ENCODE measurements at places on chromosomes 16 and 17. TPM values are rescaled to one million over a fixed set of nuclear protein-coding genes. Genes with fewer than 3 reads are reported as not detected.

GRCh38 chr16:50602531-50603205, 54.5 kb downstream of the NKD1 start:
- no peak for DNase-seq

DNA sequence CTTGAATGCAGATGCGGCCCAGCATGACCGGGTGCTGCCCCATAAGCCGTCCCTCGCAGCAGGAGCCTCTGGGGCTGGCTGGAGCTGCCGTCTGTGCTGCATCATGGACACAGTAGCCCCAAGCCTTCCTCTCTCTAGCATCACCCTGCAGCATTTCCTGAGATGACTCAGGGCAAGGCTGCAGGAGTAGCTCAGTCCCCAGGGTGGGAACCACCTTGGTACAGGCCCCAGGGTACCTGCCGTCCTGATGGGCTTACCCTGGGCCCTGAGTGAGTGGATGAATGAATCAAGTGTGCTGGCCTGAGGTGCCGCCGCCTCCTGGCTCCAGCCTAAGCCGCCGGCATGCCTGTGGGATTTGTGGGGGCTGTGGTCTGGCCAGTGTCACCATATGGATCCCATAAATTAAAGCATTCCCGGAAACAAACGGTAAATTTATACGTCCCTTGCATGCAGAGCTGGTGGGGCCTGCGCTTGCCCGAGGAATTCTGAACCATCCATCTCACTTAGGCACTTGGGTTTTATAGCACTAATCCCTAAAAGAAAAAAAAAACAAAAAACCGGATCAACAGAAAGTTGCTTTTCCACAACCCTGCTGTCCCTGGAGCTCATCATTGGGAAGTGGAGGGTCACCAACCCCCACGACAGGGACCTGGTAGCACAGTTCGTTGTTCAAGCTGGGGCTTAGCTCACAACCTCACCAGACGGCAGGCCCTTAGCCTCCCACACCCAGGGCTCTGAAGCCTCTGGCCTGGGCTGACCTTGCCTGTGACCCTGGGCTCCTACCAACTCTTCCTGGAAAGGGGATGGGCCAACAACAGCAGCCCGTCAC, 242.6 kb upstream of the CIBAR2 start:
- no peak for DNase-seq

GRCh38 chr17:57486882-57487301, 230.6 kb downstream of the MSI2 start:
- no peak for DNase-seq

GRCh38 chr17:62588109-62588508, 39.4 kb upstream of the MRC2 start:
- DNase-seq, result no peak

DNA sequence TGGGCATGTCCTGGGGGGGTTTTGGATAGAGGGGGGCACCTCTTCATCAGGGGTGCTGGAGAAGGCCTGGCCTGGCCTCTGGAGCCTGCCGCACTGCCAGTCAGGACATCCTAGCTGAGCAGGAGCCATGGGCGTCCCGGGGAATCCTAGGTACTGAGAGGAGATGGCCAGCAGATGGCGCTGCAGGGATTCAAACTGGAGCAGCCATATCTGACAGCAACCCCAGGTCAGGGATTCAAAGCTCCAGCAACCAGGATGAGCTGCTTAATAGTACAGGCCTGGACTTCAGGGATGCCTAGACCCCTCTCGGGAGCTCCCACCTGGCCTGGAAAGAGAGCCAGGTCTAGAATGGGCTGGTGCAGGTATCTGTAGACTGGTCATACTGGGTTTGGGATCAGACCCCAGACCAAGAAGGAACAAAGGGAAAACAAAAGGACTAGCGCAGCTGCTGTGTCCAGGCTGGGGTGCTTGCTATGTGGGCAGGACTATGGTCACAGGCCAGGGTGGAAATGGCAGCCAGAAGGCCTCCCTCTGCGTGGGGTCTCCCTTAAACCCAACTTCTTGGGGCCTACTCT, 306.9 kb upstream of the RBFOX1 start:
- peak; percentile 48 for DNase-seq

TBC1D3B gene
- total RNA-seq, result 8.1 TPM

DNA sequence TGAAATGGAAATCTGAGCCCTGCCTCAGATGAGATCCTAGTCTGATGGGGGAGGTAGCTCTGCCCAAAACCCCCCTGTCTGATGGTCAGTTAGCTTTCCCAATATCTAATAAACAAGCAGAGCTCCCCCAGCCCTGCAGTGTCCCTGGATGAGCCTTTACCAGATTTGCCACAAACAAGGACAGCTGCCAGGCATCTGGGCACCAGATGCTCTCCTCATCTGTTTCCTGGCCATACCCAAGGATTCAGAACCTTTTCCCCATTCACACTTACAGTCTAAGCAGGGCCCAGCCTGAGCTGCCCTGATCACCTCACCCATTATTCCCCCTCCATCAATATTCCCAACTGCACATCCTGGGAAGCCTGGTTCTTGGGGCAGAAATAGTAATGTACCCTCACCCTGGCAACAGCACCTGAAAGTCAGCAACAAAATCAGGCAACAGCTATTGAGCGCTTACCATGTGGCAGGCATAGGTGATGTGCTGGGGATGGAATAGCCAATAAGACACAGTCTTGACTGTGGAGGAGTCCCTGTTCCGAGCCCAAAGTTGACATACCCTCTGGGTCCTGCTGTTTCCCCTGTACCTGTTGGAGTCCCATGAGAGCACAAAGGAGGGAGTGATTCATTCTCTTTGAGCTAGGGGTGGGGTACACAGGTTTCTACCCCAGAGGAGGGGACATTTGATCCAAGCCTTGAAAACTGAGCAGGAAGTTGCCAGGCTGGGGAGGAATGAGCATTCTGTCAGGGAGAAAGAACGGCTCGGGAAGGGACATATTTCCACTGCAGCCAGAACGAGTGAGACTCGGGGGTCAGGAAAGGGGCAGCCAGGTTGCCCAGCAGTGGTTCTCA, 147.4 kb downstream of the TMEM132E start:
- no peak for DNase-seq

All from activated CD8-positive, alpha-beta T cell treated with anti-CD3 and anti-CD28 coated beads, Interleukin-2, amount 10 ng/mL, durations not matched to agents 7 days and 5 days (primary cell).